Type B pancreatic cell (in vitro differentiated cells): ENCODE measurements at places on chromosomes 3 and 15. TPM values are rescaled to one million over a fixed set of nuclear protein-coding genes. Genes with fewer than 3 reads are reported as not detected.
A peak's percentile ranks its signal among the peaks of the same experiment; 100 is the strongest.

GRCh38 chr15:51144021-51144532, 49.4 kb upstream of the TNFAIP8L3 start:
- H3K36me3 ChIP-seq: no peaks in the 10 kb centered on the region
- H3K27ac ChIP-seq: no peak overlapping the region
- no peak overlapping the region for H3K4me3 ChIP-seq
- no peaks in the 10 kb centered on the region for H3K4me1 ChIP-seq
- DNase-seq: no peak

GRCh38 chr3:43870120-43870519, 179.4 kb downstream of the ABHD5 start:
- H3K4me3 ChIP-seq: no peak overlapping the region
- H3K27me3 ChIP-seq: peaks cover 11% of the 10 kb centered on the region
- H3K4me1 ChIP-seq: peaks cover 15% of the 10 kb centered on the region
- peak; percentile 45 for DNase-seq
- no peaks in the 10 kb centered on the region for H3K36me3 ChIP-seq

DNA sequence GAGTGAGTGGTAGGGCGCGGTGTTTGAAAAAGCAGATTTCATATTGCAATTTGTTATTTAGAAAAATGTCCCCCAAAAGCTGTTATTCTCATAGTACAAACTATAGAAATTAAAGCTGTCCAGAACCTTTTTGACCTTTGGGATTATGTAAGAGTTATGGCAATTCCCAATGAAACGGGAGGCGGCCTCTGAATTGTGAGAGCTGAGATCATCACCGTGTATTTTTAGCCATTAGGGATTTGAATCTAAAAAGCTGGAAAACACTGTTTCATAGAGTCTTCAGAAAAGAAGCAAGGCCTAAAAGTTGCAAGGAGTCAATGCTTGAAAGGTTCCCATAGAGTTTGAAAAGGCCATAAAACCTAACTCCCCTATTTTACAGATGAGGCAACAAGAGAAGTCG, 38.6 kb upstream of the SLC25A26 start:
- no peak overlapping the region for H3K27ac ChIP-seq
- peaks cover 2% of the 10 kb centered on the region for H3K36me3 ChIP-seq
- peaks cover 15% of the 10 kb centered on the region for H3K27me3 ChIP-seq

GRCh38 chr3:144499001-144499930, 527.6 kb downstream of the DIPK2A start:
- H3K4me3 ChIP-seq: no peak overlapping the region
- H3K27me3 ChIP-seq: peaks cover 6% of the 10 kb centered on the region
- H3K36me3 ChIP-seq: no peaks in the 10 kb centered on the region
- no peaks in the 10 kb centered on the region for H3K4me1 ChIP-seq
- DNase-seq: no peak

DNA sequence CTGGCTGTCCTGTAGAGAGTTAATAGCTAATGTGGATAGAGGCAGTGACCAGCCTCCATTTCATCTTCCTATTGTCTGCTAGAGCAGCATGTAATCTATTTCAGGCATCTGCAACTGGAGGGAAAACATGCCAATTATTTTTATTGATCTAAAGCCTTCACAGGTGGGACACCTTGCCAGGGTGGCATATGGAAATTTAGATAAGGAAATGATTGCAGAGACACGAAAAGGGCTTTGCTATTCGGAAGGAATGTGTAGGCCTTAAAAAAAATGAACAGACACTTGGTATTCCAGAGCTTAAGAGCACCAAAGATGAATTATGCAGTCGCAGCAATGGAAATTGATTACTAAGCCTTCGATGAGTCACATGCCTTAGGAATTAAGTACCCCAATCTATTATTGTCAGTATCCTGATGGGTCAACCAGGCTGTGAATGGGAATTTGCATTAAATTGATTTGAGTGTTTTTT, 454.7 kb downstream of the SQOR start:
- H3K27me3 ChIP-seq: peaks cover 3% of the 10 kb centered on the region
- DNase-seq: no peak
- no peaks in the 10 kb centered on the region for H3K36me3 ChIP-seq
- no peaks in the 10 kb centered on the region for H3K4me1 ChIP-seq

- DNase-seq: no peak
- H3K27me3 ChIP-seq: no peaks in the 10 kb centered on the region
- peak overlapping the region; percentile 22 for H3K27ac ChIP-seq
These were observed 62.3 kb downstream of the GLB1 start for GRCh38 chr3:33034601-33035000.

- peaks cover 14% of the 10 kb centered on the region for H3K4me1 ChIP-seq
- no peak for DNase-seq
These were observed 72.7 kb downstream of the DNAJB8 start for GRCh38 chr3:128394033-128394432.

- H3K4me1 ChIP-seq: no peaks in the 10 kb centered on the region
- no peak overlapping the region for H3K4me3 ChIP-seq
- DNase-seq: no peak
- peaks cover 4% of the 10 kb centered on the region for H3K36me3 ChIP-seq
- H3K27me3 ChIP-seq: no peaks in the 10 kb centered on the region
These were observed 331.9 kb downstream of the ULK4 start for GRCh38 chr3:41629986-41630385.

The RPL15 gene
- 2,083 and 2,257 TPM in 2 replicates for total RNA-seq

The RAB6B gene
- total RNA-seq: 21.2 and 48.2 TPM in 2 replicates

The ARHGEF26 gene
- 7.8 and 12.7 TPM in 2 replicates for total RNA-seq

The CCR9 gene
- not detected in 2 replicates for total RNA-seq

The TMEM87A gene
- total RNA-seq: 44.3 and 67.0 TPM in 2 replicates

The CD80 gene
- total RNA-seq: 0.10 TPM in 1 of 2 replicates, not detected in the other
